ENCODE measurements at places on chromosomes 13 and 19.

- peaks cover 22% of the 10 kb centered on the region for H3K36me3 ChIP-seq
- no peaks in the 10 kb centered on the region for H3K4me1 ChIP-seq
- H3K27me3 ChIP-seq: no peaks in the 10 kb centered on the region
- no peak for DNase-seq
- H3K4me3 ChIP-seq: no peak overlapping the region
These were observed 9.4 kb upstream of the SPC24 start for GRCh38 chr19:11164879-11165406.

GRCh38 chr13:51360489-51360888, 21.0 kb downstream of the SERPINE3 start:
- H3K27ac ChIP-seq: no peak overlapping the region
- H3K4me1 ChIP-seq: no peaks in the 10 kb centered on the region
- DNase-seq: no peak

- no peaks in the 10 kb centered on the region for H3K27me3 ChIP-seq
- no peaks in the 10 kb centered on the region for H3K36me3 ChIP-seq
- H3K4me3 ChIP-seq: no peak overlapping the region
- no peaks in the 10 kb centered on the region for H3K4me1 ChIP-seq
These were observed 615.4 kb upstream of the MIR17HG start for GRCh38 chr13:90732049-90732448.

DNA sequence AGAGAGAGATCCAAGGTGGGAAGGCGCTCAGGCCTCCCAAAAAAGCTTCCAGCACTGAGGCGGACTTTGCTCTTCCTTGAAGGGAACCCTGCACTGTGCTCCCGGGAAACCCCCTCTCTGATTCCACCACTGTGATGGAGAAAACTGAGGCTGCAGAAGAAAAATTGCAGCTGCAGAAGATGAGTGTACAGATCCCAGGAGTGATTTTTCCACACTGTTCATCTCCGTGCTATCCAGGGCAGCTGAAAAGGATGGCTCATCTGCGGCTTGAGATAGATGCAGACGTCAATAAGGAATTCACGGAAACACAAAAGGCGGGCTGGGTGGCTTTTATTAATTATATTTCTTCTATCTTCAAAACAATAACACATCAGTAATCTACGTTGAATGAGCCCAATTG, 26.2 kb downstream of the CCNE1 start:
- H3K4me3 ChIP-seq: no peak overlapping the region
- no peaks in the 10 kb centered on the region for H3K36me3 ChIP-seq

DNA sequence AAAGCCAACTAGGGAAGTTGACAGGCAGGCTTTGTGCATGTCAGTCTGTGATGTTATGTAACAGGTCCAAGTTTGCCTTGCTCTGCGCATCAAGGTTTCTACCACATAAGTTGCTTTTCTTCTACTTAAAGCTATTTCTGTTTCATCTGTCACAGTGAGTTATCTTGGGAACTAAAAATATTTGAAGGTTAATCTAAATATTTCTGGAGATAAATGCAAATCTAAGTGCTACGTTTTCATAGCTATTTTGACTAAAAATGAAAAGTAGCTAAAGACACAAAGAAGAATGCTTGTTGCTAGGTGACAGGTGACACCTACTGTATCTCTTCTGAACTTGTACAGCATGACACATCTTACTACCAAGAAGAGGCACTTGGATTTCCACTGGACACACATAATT, 135.6 kb downstream of the KLF12 start:
- H3K4me1 ChIP-seq: no peaks in the 10 kb centered on the region
- no peak overlapping the region for H3K27ac ChIP-seq
- no peaks in the 10 kb centered on the region for H3K27me3 ChIP-seq
- H3K36me3 ChIP-seq: no peaks in the 10 kb centered on the region

Data from endodermal cell (in vitro differentiated cells).